ENCODE measurements at places on chromosomes 7 and 10.

DNA sequence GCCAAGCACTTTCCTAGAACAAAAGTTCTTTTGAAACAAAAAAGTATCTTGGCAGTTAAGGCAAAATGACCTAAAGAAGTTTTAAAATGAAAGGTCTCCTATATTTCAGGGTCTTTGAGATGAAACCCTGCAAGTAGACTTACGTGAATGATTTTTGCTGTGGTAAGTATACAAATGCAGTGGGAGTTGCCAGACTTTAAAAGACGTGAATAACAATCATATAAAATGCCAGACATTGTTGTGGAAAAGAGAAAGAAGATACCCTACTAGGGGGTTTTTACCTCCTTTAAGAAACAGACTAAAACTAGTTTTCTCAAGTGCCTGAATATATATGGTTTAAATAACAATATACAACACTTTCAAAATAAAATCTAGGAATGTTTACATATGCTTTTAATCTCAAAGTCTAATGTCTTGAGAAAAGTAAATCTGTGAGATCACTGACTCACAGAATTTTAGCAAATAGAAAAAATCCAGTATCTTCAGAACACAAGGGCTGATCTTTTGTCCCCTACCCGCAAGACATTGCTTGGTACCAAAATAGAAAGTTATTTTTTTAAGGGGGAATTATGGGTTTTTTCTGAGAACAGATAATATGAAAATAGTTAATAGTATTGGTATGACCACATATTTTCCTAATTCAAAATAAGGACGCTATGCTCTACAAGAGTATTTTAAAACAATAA is 29.5 kb downstream of the LRRC17 start:
- DNase-seq: no peak

- no peak for DNase-seq
Measured at GRCh38 chr7:108385834-108386422, 70.3 kb downstream of the NRCAM start.

- no peak for DNase-seq
Measured at GRCh38 chr7:91424371-91424770, 160.1 kb downstream of the FZD1 start.

- no peak for DNase-seq
Measured at GRCh38 chr10:12949248-12949647, 52.3 kb downstream of the CCDC3 start.

DNA sequence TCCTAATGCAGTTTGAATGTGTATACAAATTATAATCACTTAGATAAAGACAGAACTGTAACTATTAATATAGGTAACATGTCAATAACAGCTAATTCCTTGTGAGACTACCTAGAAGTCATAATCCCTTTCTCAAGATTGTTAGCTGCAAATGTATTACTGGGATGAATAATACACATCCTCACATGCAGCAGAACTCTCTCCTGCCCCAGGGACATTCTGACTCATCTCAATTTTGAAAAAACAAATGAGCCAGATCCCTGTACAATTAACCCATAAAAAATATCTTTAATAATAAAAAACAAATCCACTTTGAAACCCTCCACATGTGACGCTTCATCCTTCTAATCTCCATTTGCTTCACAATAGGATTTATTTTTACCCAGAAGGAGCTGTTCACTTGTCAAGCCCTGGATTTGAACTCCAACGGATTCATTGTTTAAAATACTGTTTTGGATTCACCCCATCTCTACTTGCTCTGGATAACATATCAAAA is 428.4 kb upstream of the TEX47 start:
- no peak for DNase-seq

- no peak for DNase-seq
Measured at GRCh38 chr10:113199459-113199858, 249.4 kb downstream of the TCF7L2 start.

DNA sequence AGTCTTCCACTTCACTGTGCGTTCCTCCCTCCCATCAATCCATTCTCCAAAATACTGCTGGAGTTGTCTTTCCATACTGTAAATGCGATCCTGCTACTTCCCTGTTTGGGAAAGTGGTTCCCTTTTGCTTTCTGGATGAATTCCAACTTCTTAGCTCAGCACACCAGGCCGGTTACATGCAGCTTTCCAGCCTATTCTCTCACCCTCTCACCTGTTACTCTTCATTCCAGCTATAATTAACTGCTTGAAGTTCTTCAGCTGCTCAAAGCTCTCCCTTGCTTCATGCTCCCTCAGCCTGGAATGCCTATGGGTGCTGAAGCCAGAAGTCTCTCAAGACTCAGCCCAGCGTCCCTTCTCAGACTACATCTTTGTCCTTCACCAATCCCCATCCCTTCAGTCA is 6.0 kb upstream of the ZNRF2 start:
- no peak for DNase-seq

Measured in central memory CD4-positive, alpha-beta T cell (primary cell).